Tibial nerve (tissue), 4 donors: ENCODE measurements at places on chromosomes 7 and 10.

DNA sequence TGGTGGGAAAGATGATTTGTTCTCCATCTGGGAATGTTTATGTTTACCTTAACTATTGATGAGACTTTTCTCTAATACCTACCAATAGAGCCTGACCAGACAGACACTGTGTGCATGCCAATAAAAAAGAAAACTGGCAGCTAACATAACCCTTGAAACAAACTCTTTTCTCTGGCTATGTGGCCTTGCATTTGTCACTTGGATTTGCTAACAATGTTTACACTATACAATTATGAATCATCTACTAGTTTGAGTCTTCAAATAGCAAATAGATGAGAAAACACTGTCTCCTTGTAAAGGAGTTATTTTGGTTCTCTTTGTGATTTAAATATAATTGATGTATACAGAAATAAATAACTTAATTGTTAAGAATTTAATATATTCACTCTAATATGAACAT lies 273.1 kb downstream of the SEMA3D start:
- no peak for DNase-seq
- H3K4me3 ChIP-seq, result no peak overlapping the region
- no peak overlapping the region for H3K27ac ChIP-seq
- no peaks in the 10 kb centered on the region for H3K36me3 ChIP-seq
- H3K27me3 ChIP-seq, result no peaks in the 10 kb centered on the region

- no peak overlapping the region for H3K4me3 ChIP-seq
- peaks cover 19% of the 10 kb centered on the region for H3K4me1 ChIP-seq
- H3K27me3 ChIP-seq, result no peaks in the 10 kb centered on the region
- H3K27ac ChIP-seq, result no peak overlapping the region
Observed at GRCh38 chr10:124098575-124098974, 5.2 kb upstream of the CHST15 start.

DNA sequence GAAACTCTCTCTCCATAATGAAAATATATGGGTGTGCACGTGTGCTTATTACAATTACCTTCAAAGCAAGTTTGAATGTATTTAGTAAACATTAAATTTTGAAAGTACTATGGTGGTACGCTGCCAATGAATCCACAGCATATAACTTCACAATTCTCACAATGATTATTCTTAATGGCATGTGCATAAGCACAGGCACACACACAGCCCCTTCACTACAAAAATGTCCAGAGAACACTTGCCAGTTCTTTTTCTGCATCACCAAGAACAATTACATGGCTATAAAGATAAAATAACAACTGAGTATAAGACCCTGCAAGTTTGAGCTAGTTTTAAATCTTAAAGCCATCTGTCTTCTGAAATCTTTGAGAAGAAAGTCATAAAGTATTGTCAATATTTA lies 22.2 kb downstream of the SGCE start:
- no peaks in the 10 kb centered on the region for H3K4me1 ChIP-seq
- no peak overlapping the region for H3K27ac ChIP-seq
- no peaks in the 10 kb centered on the region for H3K27me3 ChIP-seq

DNA sequence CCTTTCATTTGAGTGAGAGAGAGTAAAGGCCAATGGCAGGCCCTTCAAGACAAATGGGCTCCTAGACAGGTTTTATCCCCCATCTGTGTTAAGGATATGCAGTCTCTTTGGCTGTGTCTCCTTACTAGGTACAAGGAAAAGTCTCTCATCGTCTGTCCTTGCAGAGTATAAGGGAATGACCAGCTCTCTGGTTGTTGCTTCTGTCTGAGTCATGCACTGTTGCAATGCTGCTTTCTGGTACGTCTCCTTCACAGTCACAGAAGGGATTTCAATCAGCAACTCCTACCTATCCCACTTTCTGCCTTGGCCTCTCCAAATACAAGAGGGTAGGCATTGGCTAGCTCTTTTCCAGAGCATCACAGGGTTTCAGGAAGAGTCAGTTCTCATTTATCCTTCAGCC lies 48.1 kb downstream of the CTTNBP2 start:
- H3K4me1 ChIP-seq, result peaks cover 2% of the 10 kb centered on the region
- no peak for DNase-seq
- no peak overlapping the region for H3K4me3 ChIP-seq
- H3K27me3 ChIP-seq, result no peaks in the 10 kb centered on the region
- no peaks in the 10 kb centered on the region for H3K36me3 ChIP-seq

- no peaks in the 10 kb centered on the region for H3K36me3 ChIP-seq
- peaks cover 31% of the 10 kb centered on the region for H3K4me1 ChIP-seq
- H3K27me3 ChIP-seq, result no peaks in the 10 kb centered on the region
- DNase-seq, result no peak
- H3K27ac ChIP-seq, result peak within 1 kb of the TSS; percentile 89
Observed at GRCh38 chr7:47581804-47582763, at the start of gene TNS3. Gene TNS3 (minus strand): TSS chr7:47582111. CDS start chr7:47439636, 142,475 bp downstream.

GRCh38 chr10:14123139-14123538 lies 207.6 kb downstream of the FRMD4A start:
- no peaks in the 10 kb centered on the region for H3K27me3 ChIP-seq
- H3K4me3 ChIP-seq, result no peak overlapping the region
- no peak overlapping the region for H3K27ac ChIP-seq
- DNase-seq, result no peak

- H3K27me3 ChIP-seq, result no peaks in the 10 kb centered on the region
- no peaks in the 10 kb centered on the region for H3K36me3 ChIP-seq
- no peak overlapping the region for H3K4me3 ChIP-seq
- no peaks in the 10 kb centered on the region for H3K4me1 ChIP-seq
- H3K27ac ChIP-seq, result no peak overlapping the region
Observed at GRCh38 chr7:124566583-124566982, 199.0 kb downstream of the GPR37 start.

- peaks cover 6% of the 10 kb centered on the region for H3K36me3 ChIP-seq
Observed at GRCh38 chr10:22593636-22594198, 120.7 kb downstream of the PIP4K2A start.

- H3K4me1 ChIP-seq, result no peaks in the 10 kb centered on the region
- H3K4me3 ChIP-seq, result no peak overlapping the region
- no peak for DNase-seq
Observed at GRCh38 chr7:3370068-3370830, 69.2 kb downstream of the SDK1 start.

DNA sequence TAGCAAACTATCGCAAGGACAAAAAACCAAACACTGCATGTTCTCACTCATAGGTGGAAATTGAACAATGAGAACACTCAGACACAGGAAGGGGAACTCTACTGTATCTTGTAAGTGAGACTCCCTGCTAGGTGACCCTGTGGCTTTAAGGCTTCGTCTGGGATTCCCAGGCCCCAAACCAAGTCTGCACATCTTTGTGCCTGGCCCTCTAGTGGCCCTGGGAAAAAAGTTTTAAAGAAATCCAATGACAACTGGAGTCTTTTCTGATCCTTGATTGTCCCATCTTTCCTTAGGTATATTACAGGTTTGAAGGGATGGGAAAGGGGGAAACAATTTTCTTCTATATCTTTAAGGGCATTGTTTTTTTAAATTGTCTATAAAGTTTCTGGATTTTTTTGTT lies 10.6 kb upstream of the LIPM start:
- H3K4me1 ChIP-seq, result no peaks in the 10 kb centered on the region
- H3K27me3 ChIP-seq, result no peaks in the 10 kb centered on the region
- no peaks in the 10 kb centered on the region for H3K36me3 ChIP-seq
- H3K4me3 ChIP-seq, result no peak overlapping the region
- no peak overlapping the region for H3K27ac ChIP-seq

GRCh38 chr7:26590709-26591108 lies 273.7 kb downstream of the SKAP2 start:
- H3K4me3 ChIP-seq, result no peak overlapping the region
- H3K4me1 ChIP-seq, result no peaks in the 10 kb centered on the region
- no peaks in the 10 kb centered on the region for H3K36me3 ChIP-seq
- no peak overlapping the region for H3K27ac ChIP-seq
- H3K27me3 ChIP-seq, result no peaks in the 10 kb centered on the region

GRCh38 chr7:33952824-33953223 lies 47.5 kb downstream of the BMPER start:
- no peaks in the 10 kb centered on the region for H3K27me3 ChIP-seq
- no peak overlapping the region for H3K4me3 ChIP-seq
- no peak for DNase-seq
- no peaks in the 10 kb centered on the region for H3K4me1 ChIP-seq
- H3K27ac ChIP-seq, result no peak overlapping the region

DNA sequence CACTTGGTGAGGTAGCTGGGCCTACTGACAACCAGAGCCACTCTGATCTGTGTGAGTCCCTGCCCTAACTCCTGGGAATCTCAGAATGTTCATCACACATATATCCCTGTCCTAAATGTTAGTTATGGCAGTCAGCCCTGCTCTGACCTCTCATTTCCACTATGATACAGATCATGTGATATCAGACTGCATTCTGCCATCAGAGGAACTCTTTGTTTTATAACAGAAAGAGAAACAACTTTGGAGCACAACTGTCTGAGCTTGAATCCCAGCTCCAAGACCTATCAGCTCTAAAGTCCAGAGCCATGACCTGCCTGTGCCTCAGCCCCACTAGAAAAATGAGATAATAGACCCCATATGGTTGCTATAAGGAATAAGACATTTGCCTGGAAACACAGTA lies 54.6 kb upstream of the ABCB4 start:
- H3K4me3 ChIP-seq, result no peak overlapping the region
- no peaks in the 10 kb centered on the region for H3K36me3 ChIP-seq
- no peaks in the 10 kb centered on the region for H3K4me1 ChIP-seq
- DNase-seq, result no peak
- no peak overlapping the region for H3K27ac ChIP-seq
- no peaks in the 10 kb centered on the region for H3K27me3 ChIP-seq

- no peak overlapping the region for H3K27ac ChIP-seq
- H3K27me3 ChIP-seq, result no peaks in the 10 kb centered on the region
- no peaks in the 10 kb centered on the region for H3K4me1 ChIP-seq
- H3K4me3 ChIP-seq, result no peak overlapping the region
- H3K36me3 ChIP-seq, result no peaks in the 10 kb centered on the region
Observed at GRCh38 chr10:129511758-129512157, 44.7 kb downstream of the MGMT start.

- no peaks in the 10 kb centered on the region for H3K4me1 ChIP-seq
- DNase-seq, result no peak
- H3K27me3 ChIP-seq, result no peaks in the 10 kb centered on the region
- no peak overlapping the region for H3K4me3 ChIP-seq
Observed at GRCh38 chr10:4093438-4093837, 308.4 kb upstream of the KLF6 start.

GRCh38 chr10:26721561-26721960 lies 24.1 kb downstream of the PDSS1 start:
- H3K27ac ChIP-seq, result no peak overlapping the region
- H3K36me3 ChIP-seq, result no peaks in the 10 kb centered on the region
- DNase-seq, result peak; percentile 5
- H3K4me3 ChIP-seq, result no peak overlapping the region
- H3K4me1 ChIP-seq, result no peaks in the 10 kb centered on the region

- peaks cover 30% of the 10 kb centered on the region for H3K4me1 ChIP-seq
- H3K27me3 ChIP-seq, result no peaks in the 10 kb centered on the region
- H3K4me3 ChIP-seq, result no peak overlapping the region
- H3K27ac ChIP-seq, result no peak overlapping the region
Observed at GRCh38 chr7:2734751-2735571, 47.0 kb downstream of the AMZ1 start.

GRCh38 chr7:111743244-111743847 lies 181.1 kb upstream of the IMMP2L start:
- DNase-seq, result no peak
- no peak overlapping the region for H3K4me3 ChIP-seq
- no peak overlapping the region for H3K27ac ChIP-seq
- no peaks in the 10 kb centered on the region for H3K27me3 ChIP-seq
- peaks cover 41% of the 10 kb centered on the region for H3K36me3 ChIP-seq

DNA sequence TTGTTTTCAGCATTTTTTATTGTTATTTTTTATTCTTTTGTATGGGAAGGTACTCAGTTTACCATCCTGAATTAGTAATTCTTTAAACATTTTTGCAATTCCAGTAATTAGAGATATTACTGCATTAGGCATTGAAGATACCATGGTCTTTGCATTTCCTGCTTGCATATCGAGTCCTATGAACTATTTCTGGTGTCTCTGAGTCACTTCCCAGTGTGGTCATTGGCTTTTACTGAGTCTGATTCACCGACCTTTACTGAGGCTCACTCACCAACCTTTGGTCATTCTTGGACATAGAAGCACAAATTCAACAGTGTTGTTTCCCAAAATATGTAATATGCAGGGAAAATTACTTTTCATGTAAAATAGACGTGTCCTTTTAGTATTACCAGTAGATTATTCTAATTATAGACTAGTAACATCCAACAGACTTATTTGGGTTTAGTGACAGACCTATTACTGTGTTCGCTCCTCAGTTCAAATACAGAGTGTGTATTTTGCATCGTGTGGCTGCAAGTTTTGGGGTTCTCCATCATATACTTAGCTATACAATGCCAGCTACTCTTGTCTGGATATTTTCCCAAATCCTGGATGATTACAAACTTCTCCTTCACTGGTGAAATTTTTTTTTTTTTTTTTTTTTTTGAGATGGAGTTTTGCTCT lies 180.7 kb upstream of the PRSS1 start:
- H3K27me3 ChIP-seq, result no peaks in the 10 kb centered on the region
- no peaks in the 10 kb centered on the region for H3K4me1 ChIP-seq
- no peak overlapping the region for H3K27ac ChIP-seq
- H3K36me3 ChIP-seq, result no peaks in the 10 kb centered on the region
- no peak overlapping the region for H3K4me3 ChIP-seq
- no peak for DNase-seq

GRCh38 chr7:77859343-77859742 lies 60.8 kb downstream of the PHTF2 start:
- no peaks in the 10 kb centered on the region for H3K36me3 ChIP-seq
- H3K4me1 ChIP-seq, result no peaks in the 10 kb centered on the region
- DNase-seq, result no peak
- H3K4me3 ChIP-seq, result no peak overlapping the region
- no peaks in the 10 kb centered on the region for H3K27me3 ChIP-seq
